Stimulated activated CD4-positive, alpha-beta T cell treated with anti-CD3 and anti-CD28 coated beads, Interleukin-1b, Interleukin-23, amount 100 ng/mL, for 24 hours (primary cell): ENCODE measurements at places on chromosomes 1 and 21.

DNA sequence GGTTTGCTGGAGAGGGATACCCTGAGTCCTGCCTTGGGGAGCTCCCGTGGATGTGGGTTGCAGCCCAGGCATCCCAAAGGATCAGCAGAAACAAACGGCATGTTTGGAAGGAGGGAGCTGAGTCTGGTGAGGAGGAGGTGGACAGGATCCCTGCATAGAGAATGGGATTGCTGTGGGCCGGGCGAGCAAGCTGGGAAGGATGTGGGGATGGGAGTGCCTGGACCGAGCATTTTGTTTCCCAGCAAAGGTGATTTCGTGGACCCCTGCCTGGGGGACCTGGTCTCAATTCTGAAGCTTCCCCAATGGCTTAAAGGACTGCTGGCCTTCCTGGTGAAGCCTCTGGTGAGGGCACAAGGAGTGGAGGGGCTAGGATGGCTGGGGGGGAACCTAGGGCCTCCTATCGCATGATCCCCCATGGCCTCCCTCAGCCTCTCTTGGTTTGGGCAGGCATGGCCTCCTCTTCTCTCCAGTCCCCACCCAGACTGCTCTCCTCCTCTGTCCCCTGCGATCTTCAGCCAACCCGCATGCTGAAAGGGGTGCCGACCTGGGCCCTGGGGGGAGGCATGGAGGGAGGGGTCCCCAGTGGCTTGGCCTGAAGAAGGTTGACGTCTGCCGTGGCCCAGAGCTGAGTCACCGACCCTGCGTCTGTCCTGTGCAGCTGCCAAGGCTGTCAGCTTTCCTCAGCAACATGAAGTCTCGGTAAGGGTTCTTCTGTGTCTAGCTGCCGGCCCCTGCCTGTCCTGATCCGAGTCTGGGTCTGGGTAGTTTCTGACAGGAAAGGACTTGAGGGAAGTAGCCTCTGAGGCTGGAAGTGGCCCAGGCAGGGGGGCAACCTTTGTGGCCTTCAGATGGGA is 16.3 kb downstream of the FAAH start:
- no peak for DNase-seq

- peak; percentile 45 for DNase-seq
These were observed 45.3 kb downstream of the HHAT start for GRCh38 chr1:210373878-210374599.

DNA sequence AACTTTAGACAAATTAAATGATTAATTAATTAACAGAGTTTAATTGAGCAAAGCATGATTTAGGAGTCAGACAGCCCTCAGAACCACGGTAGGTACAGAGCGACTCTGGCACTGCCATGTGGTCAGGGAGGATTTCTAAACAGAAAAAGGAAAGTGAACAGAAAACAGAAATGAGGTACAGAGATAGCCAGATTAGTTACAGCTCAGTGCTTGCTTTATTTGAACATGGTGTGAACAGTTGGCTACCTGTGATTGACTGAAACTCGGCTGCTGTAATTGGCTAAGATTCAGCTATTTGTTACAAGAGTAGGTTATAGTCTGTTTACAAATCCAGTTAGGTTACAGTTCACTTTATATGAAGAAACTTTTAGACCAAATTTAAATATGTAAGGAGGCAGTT is 163.0 kb upstream of the TNR start:
- DNase-seq: no peak

- DNase-seq: no peak
These were observed 22.7 kb downstream of the UCHL5 start for GRCh38 chr1:193036337-193037047.

DNA sequence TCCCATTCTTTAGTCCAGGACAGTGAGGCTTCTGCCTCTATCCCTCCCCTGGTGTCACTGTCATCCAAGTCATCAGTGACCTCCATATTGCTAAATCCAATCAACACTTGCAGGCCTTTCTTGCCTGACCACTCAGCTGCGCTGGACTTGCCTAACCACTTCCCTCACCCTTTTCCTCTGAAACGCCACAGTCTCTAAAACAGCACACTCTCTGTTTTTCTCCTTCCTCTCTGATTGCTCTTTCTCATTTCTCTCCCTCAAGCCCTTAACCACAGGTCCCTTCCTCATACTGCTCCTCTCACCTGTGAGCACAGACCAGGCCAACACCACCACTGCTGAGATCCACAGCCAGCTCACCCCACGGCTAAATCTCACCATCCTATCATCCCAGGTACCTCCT is 17.5 kb downstream of the TAL1 start:
- DNase-seq: no peak

DNA sequence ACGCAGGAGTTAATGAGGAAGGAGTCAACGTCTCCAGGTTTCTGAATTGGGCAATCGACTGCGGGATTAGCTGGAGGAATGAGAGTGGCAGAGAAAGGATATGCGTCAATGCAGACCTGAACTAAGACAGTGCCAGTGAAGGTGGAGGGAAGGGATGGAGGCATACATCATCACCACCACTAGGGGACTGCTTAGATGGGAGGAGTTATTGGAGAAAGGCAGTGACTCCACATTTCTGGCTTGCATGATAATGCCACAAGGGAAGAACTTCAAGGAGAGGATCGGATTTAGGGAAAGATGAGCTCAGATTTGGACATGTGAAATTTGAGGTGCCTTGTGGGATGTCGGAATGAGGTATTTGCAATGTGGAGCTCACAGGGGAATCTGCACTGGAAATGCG is 17.5 kb downstream of the VASH2 start:
- no peak for DNase-seq

DNA sequence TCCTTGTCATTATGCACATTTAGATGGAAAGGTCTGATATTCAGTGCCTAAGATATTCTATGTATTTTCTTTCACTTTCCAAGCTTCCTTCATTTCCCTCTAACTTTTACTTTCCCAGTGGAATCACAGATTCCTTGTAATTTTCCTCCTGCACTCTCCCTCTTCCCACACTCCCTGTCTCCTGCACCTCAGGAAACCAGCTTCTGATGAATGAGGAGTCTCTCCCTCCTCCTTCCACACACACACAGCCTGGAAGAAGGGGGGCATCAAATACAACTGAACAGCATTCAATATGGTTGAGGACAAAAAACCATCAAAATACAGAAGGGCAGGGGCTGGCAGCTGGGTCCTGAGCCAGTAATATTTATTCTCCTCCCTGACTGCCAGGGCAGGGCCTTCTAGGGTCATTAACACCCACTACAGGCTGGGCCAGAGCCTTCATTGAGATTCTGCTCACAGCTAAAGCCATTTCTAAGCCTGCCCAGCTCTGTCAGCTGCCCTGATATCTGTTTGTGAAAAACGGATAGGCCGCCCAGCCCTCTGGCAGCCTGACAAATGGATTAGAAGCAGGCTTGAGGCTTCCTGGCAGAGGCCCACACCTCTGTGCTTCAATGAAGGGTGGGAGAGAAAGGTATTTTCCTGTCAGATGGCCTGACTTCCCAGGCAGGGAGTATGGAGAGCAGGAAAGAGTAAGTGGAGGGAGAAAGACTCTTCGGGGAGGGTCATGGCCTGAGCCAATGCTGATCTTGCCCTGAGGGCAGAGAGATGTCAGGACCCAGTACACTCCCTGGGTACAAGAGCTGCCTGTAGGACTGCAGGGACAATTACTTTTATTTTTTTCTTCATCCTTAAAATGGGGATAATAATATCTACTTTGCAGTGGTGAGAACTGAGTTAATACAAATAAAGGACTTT is 138.9 kb upstream of the SPATA6 start:
- no peak for DNase-seq

- DNase-seq: no peak
These were observed 1.6 kb upstream of the OR2B11 start for GRCh38 chr1:247459507-247459906.

- DNase-seq: no peak
These were observed 40.0 kb upstream of the CITED4 start for GRCh38 chr1:40901886-40902852.

GRCh38 chr1:64540265-64540791 is 70.4 kb downstream of the CACHD1 start:
- no peak for DNase-seq

GRCh38 chr1:85274969-85275453 is 1.4 kb downstream of the BCL10 start:
- DNase-seq: no peak

DNA sequence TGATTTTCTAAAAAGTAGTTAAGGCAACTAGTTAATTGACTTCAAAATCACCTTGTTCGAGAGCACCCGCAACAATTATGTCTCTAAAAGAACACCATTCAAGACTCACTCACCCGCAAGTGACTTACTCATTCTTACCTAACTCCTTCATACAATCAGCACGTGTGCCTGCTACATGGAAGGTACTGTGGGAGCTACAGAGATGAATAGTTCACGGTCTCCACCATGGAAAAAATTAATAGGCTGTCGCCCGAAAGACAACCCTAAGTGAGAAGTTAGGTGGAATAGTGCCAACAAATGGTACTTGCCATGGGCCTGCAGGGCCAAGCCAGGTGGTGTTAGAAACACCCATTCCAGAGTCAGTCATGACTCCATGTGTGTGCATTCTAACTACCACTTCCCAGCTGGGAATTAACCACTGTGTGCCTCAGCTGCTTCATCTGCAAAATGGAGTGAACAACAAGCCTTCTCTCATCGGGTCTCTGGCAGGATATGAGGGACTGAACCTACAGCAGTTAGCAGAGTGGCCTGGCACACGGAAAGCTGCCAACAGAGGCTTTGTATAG is 7.1 kb downstream of the SSBP3 start:
- DNase-seq: no peak

- no peak for DNase-seq
These were observed 16.6 kb downstream of the UTP11 start for GRCh38 chr1:38029081-38029681.
